ENCODE measurements at places on chromosomes 1 and 21.

GRCh38 chr1:154840269-154841176 lies 29.6 kb downstream of the KCNN3 start:
- DNase-seq, result no peak

- DNase-seq, result no peak
Observed at GRCh38 chr1:70156529-70157120, 48.8 kb downstream of the LRRC40 start.

- DNase-seq, result no peak
Observed at GRCh38 chr1:59113876-59114457, 182.9 kb upstream of the FGGY start.

- DNase-seq, result no peak
Observed at GRCh38 chr1:40132383-40133311, 28.5 kb upstream of the RLF start.

DNA sequence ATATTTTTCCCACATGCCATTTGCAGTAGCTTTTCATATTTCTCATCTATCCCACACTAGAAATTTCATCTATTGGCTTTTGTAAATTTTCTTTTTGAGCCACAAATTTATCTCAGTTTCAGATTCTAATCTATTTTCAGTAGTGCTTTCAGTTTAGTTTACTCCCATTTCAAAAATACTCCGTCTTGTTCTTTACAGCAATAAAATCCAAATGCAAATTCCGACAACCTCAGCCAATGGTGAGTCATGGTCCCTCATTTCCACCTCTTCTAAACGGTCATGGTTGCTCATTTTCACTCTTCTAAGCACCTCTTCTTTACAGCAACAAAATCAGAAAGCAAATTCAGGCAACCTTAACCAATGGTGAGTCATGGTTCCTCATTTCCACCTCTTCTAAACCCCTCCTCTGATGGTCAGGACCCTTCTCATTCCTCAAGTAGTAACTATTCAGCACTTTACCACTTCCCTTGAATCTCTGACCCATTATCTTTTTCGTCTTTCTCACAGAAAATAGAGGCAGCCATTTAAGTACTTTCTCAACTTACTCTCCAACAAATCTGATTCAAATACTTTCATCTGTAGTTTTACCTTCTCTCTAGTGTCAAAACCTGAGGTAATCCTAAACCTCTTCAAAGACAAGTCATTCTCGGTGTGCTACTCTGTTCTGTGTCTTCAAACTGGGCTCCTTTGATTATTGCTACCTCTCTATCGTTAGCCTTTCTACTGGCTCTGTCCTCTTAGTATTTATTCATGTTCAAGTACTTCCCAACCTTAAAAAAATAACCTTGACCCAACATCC lies 34.4 kb downstream of the C21orf91 start:
- DNase-seq, result no peak
